Breast epithelium (tissue), 4 donors: ENCODE measurements at places on chromosomes 4 and X.

- DNase-seq = no peak
Observed at GRCh38 chrX:130680164-130681035, 222.6 kb downstream of the ENOX2 start.

DNA sequence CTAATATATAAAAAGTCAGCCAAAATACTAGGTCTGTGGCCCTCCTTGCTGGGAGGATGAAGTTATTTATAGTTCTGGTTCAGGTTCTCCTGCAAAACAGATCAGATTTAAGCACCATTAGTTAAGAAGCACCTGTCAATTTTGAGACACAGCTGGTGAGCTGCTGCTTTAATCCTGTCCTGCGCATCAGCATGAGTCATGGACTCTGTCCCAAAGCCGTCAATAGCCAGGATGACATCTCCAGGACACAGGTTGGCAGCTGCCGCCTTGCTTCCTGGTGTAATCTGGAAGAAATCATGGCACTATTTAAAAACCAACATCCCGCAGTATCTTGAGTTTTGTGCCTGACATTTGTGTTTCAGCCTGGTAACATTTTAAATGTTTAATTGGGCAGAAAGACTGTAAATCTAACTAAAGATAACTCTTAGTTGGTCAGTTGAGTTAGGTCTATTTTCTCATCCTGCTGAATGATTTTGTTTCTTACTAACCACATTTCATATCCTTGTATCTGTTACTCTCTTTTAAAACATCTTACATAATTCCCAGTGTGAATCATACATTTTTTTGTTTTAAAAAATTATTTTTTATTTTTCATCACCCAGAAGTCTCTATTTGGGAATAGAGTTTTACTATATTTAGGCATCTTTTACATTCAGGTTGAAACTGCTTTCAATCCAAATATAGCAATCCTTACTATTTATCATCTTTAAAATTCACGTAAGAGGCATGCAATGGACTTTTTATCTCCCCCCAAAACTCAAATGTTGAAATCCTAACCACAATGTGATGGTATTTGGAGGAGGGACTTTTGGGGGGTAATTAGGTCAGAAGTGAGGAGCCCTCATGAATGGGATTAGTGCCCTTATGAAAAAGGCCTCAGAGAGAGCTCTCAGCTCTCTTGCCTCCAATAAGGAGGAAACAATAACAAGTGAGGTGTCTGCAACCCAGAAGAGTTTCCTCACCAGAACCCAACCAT lies 10.1 kb downstream of the PDLIM3 start:
- DNase-seq = no peak

DNA sequence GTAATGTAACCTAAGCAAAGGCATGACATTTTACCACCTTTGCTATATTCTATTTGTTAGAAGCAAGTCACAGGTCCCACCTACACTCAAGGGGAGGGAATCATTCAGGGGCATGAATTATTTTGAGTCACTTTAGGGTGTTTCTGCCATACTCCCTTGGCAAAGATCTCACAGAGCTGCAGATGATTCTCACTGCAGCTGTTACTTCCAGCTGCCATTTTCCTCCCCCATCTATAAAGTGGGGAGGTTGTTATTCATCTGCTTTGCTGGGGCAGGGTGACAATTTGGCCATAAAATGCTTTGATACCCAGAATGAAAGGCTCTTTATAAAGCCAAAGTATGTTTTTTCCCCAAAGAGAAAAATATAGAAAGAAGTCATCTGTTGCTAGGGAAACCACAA lies 136.5 kb upstream of the SMIM31 start:
- DNase-seq = no peak

DNA sequence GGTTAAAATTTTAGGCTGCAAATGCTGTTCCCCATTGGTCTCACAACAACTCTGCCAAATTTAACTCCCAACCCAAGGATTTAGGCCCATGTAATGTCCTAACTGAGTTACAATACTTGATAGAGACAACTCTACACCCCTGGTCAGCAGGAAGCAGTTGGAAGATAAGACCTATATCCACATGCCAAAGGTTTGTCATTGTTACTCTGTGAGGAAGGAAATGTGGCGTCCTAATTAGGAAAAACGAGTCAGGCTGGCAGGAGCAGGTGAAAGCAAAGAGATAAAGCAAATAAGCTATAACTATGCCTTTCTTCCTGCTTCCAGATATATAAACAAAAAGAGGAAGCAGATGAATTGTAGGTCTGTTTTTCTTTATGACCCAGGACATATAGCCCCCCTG lies 69.1 kb downstream of the SPIN4 start:
- no peak for DNase-seq

- DNase-seq = no peak
Observed at GRCh38 chr4:148292686-148293085, 149.5 kb downstream of the NR3C2 start.

GRCh38 chr4:180153587-180153986 lies 2089.6 kb upstream of the TENM3 start:
- no peak for DNase-seq
